Cardiac septum (tissue), 1 donor: ENCODE measurements at places on chromosomes 6 and 20. TPM values are rescaled to one million over a fixed set of nuclear protein-coding genes. Genes with fewer than 3 reads are reported as not detected.

- DNase-seq = no peak
Measured at GRCh38 chr6:156902782-156903181, 125.6 kb downstream of the ARID1B start.

DNA sequence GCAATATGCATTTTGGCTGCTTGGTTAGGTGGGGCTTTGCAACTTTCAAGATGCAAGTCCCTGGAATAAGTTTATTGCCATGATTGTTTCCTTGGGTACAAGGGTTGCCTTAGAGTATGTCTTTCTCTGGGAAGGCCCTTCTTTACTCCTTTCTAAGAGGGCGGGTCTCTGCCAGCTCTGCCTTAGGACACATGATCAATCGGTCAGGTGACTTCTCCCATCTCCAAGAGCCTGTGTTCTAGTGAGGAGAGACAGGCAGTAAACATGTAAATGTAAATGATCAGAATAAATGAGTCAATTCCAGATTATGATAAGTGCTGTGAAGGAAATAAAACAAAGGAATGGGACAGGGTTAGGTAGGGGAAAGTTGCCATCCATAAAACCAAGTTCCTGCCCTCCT is 43.2 kb upstream of the BCAS1 start:
- DNase-seq = no peak

DNA sequence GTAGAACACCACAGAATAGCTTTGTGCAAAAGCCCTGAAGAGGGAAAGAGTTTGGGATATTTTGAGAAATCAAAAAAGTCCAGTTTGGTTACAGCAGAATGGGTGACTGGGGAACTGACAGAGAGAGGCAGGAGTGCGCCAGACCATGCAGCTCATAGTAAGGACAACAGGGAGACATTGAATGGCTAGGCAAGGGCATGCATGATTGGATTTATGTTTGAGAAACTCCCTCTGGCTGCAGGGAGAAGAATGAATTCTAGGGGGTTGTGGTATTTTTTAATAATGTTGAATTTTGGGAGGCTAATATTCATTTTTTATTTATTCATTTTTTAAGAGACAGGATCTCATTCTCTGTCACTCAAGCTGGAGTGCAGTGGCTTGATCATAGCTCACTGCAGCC is 49.9 kb downstream of the TGM2 start:
- DNase-seq = no peak

DNA sequence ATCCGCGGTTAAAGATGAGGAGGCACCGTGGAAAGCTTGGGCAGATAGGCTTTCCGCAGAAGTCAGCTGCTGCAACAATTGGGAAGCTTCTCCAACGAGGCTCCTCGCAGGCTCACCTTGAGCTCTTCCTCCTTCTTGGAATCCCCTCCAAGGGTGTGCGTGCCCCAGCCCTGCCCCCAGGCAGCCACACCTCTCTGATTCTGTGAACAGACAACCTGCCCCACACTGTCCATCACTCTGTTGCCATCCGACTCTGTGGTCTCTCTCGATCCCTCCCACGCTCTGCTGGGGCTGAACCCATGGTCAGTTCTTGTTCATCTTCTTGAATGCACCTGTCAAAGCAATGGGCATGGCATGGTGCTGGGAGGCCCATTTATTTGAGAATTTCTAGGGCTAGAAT is 31.5 kb downstream of the PACSIN1 start:
- DNase-seq = peak; percentile 20

DNA sequence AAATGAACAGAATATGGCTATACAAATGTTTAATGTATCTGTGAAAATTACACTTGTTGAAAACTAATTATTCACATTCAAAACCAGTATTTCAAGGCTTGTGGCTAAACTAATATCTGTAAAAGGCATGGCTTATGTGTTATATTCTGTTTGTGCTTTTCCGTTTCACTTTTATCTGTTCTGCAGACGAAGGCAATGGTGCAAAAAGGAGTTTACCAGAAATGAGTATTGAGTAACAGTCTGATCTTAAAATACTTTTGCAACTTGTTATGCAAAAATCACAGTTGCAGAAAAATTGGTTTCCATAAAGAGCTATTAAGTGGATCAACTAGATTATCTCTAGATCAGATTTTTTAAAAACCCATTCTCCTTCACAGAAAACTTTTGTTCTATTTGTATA is 9.4 kb upstream of the STX11 start:
- no peak for DNase-seq

The MCCD1 gene
- not detected for total RNA-seq

The CCM2L gene
- total RNA-seq = 7.0 TPM

GRCh38 chr20:14617123-14617522 is 279.7 kb upstream of the FLRT3 start:
- no peak for DNase-seq

The IMPG1 gene
- not detected for total RNA-seq

DNA sequence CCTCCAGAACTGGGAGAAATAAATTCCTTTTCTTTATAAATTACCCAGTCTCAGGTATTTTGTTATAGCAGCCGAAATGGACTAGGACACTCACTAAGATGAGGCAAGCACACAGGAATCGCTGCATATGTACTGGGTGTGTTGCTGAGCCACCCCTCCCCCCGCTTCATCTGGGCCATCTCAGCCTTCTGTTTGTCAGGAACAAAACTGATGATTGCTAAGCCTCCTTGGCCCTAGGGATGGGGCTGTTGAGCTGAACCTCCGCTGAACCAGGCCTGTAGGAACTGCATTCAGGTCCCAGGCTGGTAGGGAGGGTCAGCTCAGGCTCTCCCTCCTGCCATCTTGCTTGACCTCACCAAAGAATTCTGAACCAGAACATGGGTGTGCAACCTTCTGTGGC is 108.6 kb downstream of the MAP3K7 start:
- no peak for DNase-seq

The ZNF451 gene
- 31.6 TPM for total RNA-seq

- DNase-seq = no peak
Measured at GRCh38 chr6:92715991-92716390, 703.4 kb downstream of the EPHA7 start.

The ZNF512B gene
- 12.8 TPM for total RNA-seq

DNA sequence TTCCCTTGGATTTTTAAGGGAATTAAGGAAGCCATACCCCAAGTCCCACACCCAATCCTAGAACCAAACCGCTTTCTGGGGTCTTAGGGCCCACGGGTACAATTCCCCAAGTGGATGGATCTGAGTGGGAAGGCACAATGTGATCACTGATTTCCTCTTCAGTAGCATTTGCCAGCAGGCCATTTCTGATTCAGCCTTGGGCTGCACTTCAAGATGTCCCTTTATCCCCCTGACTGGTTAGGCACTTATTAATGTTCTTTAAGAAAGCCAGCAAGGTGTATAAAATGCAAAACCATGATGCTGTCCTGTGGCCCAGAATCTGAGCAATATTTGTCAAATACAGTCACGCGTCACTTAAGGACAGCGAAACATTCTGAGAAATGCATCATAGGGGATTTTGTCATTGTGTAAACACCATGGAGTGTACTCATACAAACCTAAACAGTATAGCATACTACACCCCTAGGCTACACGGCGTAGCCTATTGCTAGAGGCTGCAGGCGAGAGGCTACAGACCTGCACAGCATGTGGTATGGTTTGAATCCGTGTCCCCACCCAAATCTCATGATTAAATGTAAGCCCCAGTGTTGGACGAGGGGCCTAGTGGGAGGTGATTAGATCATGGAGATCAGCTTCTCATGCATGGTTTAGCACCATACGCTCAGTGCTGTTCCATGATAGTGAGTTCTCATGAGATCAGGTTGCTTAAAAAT is 234.2 kb downstream of the NRN1 start:
- DNase-seq = peak; percentile 12

GRCh38 chr6:138235205-138235604 is 16.9 kb upstream of the PBOV1 start:
- DNase-seq = no peak

The RBPJL gene
- total RNA-seq = not detected

- DNase-seq = no peak
Measured at GRCh38 chr20:38387953-38388352, 41.7 kb downstream of the LBP start.

GRCh38 chr20:43728686-43729255 is 2.0 kb upstream of the GTSF1L start:
- no peak for DNase-seq

DNA sequence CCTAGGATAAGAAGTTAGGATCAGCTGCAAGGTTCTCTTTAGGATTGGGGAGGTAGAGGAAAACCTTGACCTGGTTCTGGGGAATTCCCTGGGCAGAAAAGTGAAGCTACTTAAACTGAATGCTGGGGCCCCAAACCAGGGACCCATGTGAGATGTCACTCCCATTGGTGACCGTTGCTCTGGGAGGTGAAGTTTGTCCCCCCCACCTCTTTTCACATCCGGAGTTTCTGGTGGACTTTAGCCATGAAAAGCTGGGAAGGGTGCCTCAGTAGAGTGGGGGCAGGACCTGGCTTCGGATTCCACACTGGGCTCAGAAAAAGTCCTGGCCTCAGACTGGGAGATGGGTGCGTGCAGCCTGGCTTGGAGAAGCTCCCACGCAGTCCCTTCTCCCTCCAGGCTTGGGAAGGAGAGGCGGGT is 13.2 kb downstream of the TJAP1 start:
- no peak for DNase-seq

The EYS gene
- 0.24 TPM for total RNA-seq

The SLC12A5 gene
- 0.73 TPM for total RNA-seq

DNA sequence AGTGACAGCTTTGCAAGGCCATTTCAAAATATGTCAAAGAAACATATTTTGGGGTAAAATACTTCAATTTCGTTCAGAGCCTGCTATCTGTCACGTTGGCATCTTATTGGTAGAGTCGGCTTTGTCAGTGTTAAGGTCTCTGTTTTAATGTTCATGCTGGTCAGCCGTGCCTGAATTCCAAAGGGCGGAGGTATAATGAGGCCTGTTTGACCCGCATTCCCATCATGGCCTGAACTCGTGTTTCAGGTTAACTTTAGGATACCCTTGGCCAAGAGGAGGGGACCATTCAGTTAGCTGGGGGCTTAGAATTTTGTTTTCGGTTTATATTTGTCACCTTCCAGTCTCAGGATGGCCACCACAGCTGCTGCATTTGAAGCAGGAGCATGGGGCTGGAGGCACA is 236.4 kb downstream of the NFATC2 start:
- DNase-seq = no peak

The C6orf52 gene
- total RNA-seq = 1.7 TPM

GRCh38 chr6:11752360-11752759 is 26.2 kb downstream of the ADTRP start:
- no peak for DNase-seq

GRCh38 chr20:21712443-21713059 is 7.1 kb downstream of the PAX1 start:
- no peak for DNase-seq

The ZNF391 gene
- 0.62 TPM for total RNA-seq

The CTAGE9 gene
- not detected for total RNA-seq

DNA sequence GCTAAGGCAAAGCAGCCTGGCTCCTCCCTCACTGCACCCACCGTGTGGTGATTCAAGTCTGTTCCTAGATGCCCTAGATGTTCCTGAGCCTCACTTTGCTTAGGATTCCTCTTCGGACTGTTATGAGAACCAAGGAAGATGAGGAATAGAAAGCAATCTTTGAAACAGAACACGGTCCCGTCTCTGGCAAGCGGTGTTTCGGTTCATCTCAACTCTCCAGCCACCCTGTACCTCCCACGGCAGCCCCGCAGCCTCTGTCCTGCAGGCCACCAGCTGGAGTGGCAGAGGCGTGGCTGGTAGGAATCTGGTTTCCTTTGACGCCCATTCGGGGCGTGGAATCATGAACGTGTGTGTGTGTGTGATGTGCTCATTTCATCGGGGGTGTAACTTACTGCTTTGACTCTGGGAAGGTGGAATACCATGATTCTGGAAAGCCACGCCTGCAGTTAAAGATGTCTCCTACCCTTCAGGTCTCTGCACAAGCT is 21.3 kb downstream of the PDE10A start:
- DNase-seq = no peak

The PAQR8 gene
- 2.0 TPM for total RNA-seq

GRCh38 chr6:106556368-106556960 is 72.8 kb downstream of the RTN4IP1 start:
- DNase-seq = no peak

GRCh38 chr20:33908336-33908735 is 85.4 kb upstream of the RALY start:
- no peak for DNase-seq

The HLA-DRB5 gene
- total RNA-seq = 14.0 TPM

The HLA-DQB2 gene
- total RNA-seq = 2.9 TPM

The VNN1 gene
- total RNA-seq = 0.30 TPM

DNA sequence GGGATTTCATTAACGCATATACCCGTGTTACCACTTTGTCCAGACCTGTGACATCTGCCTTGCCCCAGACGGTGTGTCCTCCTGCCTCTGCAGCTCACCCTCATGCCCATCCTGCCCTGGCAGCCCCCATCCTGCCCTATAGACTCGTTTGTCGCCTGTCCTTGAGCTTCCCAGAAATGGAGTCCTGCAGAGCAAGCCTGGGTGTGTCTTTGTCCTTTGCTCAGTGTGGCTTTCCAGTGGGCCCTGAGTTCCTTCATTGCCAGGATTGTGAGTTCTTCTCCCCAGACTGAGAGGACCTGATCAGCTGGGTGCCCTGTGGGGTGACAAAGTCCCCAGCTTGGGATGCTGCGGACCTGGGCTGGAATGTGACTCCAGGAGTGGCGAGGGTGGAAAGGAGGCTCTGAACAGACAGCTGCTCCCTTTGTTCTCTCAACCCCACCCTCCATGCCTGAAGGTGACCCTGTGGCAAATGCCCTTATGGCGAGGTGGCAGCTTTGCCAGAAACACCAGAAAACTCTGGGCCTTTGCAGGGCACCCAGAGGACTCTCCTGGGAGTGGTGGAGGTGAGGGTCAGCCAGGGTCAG is 2.4 kb upstream of the CST3 start:
- DNase-seq = peak; percentile 24

The TMX4 gene
- total RNA-seq = 91.1 TPM

DNA sequence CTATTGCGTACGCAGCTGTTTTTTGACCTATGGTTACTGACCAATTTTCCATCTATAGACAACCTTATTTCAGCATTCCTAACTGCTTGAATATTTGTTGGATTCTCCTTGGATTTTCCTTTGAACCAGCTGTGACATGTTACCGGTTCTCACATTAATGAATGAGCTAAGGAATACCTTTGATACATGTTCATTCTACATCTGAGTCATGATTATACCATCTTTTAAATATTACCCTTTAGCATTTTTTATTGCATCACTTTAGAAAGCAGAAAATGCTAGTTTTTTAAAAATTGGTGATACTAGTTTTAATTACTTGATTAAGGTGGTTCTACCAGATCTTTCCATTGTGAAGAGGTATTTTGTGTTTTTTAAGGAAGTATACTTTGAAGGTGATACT is 1.9 kb upstream of the IGF2R start:
- no peak for DNase-seq

The CENPW gene
- 0.83 TPM for total RNA-seq

The METTL24 gene
- 2.0 TPM for total RNA-seq

The SLC24A3 gene
- 0.86 TPM for total RNA-seq

DNA sequence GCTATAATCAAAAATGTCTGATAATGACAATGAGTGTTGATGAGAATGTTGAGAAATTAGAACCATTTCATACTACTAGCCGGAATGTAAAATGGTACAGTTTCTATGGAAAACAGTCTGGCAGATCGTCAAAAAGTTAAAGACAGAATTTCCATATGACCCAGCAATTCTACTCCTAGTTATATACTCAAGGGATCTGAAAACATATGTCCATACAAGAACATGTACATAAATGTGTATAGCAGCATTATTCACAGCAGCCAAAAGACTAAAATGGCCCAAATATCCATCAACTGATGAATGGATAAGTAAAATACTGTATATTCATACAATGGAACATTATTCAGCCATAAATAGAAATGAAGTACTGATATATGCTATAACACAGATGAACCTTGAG is 236.2 kb downstream of the BTBD9 start:
- DNase-seq = no peak
